ENCODE measurements at places on chromosomes 11 and 22.

- no peak for DNase-seq
Observed at GRCh38 chr11:80687941-80688340, 1247.1 kb upstream of the TENM4 start.

DNA sequence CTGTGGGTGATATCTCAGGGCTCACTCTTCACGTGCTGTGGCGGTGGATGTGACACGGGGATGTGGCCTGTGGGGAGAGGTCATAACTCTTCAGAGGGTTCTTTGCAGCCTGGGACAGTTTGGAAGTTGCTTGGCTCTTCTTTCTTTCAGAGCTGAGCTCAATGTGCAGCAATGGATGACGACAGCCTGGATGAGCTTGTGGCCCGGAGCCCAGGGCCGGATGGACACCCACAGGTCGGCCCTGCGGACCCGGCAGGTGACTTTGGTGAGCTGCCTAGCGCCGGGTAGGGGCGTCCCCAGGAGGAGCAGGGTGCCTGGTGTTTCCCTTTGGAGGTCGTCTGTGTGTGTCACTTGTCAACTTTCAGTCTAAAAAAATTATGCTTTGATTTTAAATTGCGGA is 5.1 kb downstream of the PHRF1 start:
- DNase-seq, result no peak

- no peak for DNase-seq
Observed at GRCh38 chr22:46078241-46079092, 71.9 kb upstream of the PPARA start.

DNA sequence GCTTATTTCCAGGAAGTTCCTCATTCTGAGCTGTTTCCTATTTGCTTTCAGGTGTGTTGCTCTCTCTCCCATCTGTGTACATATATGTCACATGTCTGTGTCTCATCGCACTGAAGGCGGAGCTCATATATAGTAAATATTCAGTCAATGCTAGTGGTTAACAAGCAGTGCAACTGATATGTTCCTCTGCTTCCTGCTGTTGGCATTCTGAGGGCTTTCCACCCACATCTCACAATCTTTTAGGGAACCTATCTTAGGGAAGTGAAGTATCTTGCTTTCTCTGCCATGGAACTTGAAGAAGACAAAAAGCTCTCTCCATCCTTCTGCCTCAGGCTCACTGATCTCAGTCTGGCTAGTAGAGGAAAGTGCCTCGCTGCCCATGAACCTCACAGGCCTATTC is 139.8 kb downstream of the TTC17 start:
- no peak for DNase-seq

- no peak for DNase-seq
Observed at GRCh38 chr11:45062974-45063635, 83.3 kb upstream of the PRDM11 start.

DNA sequence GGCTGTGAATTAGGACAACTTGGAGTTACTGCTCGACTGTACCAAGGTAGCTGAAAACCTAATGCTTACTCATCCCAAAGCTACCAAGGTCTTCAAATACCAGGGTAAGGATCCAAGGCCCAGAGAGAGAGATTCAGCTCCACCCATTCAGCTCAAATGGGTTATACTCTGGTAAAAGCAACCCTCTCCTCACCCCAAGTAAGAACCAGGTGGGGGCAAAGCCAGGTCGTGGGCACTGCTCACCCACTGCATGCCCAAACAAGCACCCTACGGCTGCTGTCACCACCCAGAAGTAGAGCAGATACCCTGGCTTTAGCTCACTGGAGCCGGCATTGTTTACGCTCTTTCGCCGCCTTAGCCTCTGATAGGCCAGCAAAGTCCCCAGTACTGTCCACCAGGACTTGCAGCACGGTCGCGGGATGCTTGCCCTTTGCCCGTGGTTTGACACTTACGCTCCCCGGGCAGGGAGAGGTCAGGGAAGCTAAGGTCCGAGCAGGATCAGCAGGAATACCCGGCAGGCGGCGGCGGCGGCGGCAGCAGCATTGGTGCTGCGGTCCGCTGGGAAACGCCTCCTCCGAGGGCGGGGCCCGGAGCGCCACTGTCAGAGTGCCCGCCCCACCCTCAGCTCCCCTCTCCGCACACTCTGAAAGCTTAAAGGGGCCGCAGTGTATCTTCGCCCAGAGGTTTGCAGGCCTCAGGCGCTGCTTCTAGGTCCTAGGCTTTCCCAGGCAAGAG is 19.6 kb downstream of the CKAP5 start:
- peak; percentile 69 for DNase-seq

GRCh38 chr11:62911137-62912130 is 9.7 kb downstream of the CHRM1 start:
- no peak for DNase-seq

GRCh38 chr22:49580024-49580423 is 247.6 kb downstream of the BRD1 start:
- DNase-seq, result no peak

GRCh38 chr11:116033931-116034553 is 529.8 kb upstream of the CADM1 start:
- DNase-seq, result no peak

GRCh38 chr11:18280438-18281045 is 14.5 kb downstream of the SAA1 start:
- DNase-seq, result no peak

- DNase-seq, result no peak
Observed at GRCh38 chr11:46188017-46188416, 66.8 kb upstream of the PHF21A start.

DNA sequence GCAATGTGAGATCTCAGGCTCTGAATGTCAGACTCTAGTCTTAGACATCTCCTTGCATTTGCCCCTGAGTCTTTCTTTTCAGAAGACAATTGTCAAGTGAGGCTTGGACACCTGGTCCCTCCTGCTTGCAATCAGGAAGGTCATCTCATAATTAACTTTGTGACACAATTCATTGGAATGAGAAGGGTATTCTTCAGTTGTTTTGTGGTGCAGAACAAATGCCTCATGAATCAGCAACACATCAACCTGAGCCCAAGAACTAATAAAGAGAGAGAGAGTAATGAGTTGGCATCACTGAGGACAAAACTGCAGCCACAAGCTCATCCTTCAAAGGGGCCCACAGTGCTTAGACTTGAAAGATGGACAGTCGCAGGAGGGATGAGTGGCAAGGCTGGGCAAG is 375.8 kb downstream of the INSC start:
- no peak for DNase-seq
